ENCODE measurements at places on chromosomes 6 and 20.

- no peak for DNase-seq
Observed at GRCh38 chr6:142697001-142697335, 248.0 kb downstream of the HIVEP2 start.

DNA sequence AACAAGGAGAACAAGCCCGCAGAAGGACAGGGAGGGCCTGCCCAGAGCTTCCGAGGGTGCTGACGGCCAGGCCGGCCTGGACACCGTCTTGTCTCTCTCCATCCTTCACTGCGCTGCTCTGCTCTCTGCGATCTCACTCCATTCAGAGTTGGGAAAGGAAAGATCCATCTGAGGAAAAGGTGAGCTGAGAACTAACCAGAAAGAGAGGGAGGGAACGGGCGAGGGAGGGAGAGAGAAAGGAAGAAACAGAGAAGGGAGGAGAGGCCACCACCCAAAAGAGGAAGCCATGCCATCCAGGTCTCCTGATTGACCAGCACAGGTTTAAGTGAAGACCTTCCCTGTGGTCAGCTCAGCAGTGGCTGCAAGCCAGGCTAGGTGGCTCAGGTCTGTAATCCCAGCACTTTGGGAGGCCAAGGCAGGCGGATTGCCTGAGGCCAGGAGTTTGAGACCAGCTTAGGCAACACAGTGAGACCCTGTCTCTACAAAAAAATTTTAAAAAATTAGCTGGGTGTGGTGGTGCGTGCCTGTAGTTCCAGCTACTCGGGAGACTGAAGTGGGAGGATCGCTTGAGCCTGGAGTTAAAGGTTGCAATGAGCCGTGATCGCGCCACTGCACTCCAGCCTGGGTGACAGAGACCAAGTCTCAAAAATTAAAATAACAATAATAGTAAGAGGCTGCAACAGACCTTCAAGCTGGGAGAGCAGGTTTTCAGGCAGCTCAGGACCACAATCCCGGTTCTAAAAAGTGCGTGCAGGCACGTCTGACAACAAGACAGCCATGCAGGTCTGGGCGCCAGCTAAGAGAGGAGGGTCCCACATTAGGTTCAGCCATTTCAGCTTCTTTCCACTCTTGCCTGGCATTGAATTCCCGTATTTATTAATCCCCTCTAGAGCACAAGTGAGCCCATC, 34.2 kb upstream of the DLGAP4 start:
- DNase-seq, result no peak

DNA sequence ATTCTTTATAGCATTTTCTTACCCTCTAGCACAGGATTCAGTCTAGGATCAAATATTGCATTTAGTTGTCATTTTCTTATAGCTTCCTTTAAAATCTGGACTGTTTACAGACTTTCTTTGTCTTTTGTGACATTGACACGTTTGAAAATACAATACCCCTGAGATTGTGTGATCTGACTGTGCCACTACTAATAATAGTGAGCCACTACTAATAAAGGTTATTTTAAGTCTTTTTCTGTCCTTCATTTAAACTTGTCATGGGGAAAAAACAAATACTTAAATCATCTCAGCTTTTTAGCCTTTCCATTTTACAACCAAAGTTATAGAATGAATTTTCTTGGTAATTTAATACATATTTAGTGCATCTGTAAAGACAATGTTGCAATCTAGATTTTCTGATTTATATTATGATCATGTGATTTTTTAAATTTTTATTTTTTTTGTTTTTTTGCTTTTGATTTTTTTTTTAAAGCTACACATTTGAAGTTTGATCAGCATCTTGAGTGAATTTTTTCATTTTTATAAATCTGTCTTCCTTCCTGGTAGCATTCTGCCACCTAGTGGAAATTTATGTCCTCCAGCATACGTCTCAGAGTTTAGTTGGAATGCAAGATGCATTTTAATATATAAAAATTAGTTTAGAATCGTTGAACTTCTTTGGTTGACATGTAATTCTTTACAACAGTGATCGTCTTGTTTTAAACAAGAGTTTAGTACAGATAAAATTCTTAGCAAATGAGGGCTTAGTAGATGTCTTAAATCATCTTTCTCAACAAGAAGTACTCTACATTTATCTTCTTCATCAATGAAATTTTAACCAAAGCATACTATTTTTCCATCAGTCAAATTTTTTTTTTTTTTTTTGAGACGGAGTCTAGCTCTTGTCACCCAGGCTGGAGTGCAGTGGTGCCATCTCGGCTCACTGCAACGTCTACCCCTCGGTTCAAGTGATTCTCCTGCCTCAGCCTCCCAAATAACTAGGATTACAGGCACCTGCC, 119.4 kb downstream of the NCOA3 start:
- peak; percentile 37 for DNase-seq

- DNase-seq, result no peak
Observed at GRCh38 chr6:30113003-30113759, at the start of gene TRIM31. TRIM31 (minus strand) TSS chr6:30113090; CDS start chr6:30112805, 285 bp downstream.

GRCh38 chr6:142821164-142821716, 123.7 kb downstream of the HIVEP2 start:
- DNase-seq, result no peak

DNA sequence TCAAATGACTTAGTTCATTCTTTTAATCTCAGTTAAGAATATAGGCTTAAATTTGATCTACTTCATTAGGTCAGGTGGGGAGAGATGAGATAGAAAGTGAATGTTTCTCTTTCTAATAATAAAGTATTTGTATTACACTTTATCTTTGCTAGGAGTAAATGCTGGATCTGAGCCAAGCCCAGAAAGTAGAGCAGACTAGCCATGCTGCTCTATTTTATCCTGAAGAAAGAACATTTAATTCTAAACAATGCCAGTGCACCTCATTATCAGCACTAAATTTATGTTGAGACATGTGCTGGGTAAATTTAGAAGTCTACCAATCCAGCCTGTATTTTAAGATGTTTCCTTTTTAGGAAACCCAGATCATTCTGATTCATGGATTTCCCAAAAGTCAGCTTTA, 43.5 kb downstream of the AKIRIN2 start:
- DNase-seq, result no peak

DNA sequence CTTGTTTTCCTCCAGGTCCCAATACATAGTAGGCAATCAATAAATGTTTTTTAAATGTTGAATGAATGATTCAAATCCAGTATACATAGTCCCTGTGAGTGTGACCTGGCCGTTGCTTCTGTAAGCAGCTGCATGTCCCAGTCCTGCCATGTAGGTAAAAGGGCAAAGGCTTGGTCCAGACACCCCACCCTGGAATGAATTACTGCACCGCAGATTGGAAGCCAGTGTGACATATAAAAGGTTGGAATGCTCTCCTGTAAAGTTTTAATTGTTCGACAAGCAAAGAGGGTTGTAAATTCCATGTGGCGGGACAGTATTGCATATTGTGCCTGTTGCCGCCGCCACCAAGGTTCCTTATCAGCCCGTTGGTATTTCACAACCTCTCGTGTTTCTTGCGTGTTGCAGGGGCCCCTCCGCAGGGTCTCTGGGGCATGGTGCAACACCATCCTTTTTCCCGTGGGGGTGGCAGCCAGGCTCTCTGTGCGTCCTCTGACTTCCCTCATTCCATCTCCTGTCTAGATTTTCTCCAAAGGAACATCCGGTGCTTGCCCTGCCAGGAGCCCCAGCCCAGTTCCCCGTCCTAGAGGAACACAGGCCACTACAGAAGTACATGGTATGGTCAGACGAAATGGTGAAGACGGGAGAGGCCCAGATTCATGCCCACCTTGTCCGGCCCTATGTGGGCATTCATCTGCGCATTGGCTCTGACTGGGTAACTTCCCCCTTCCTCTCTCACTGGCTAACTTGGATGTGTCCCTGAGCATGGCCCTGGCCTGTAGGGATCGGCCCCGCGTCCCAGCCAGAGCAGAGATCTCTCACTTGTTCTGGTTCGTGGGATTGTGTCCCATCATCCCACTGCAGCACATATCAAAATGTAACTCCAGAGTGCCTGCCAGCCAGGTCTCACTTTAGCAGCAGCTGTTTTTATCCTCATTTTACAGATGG, 20.3 kb downstream of the POFUT1 start:
- DNase-seq, result no peak

- no peak for DNase-seq
Observed at GRCh38 chr6:124963831-124964763, 1.9 kb downstream of the RNF217 start.

GRCh38 chr6:99232056-99232455, 117.4 kb downstream of the FAXC start:
- DNase-seq, result no peak

GRCh38 chr6:63819831-63820230, 184.2 kb downstream of the PHF3 start:
- DNase-seq, result no peak

- DNase-seq, result no peak
Observed at GRCh38 chr6:106085692-106085983, 498 bp upstream of the PRDM1 start.

DNA sequence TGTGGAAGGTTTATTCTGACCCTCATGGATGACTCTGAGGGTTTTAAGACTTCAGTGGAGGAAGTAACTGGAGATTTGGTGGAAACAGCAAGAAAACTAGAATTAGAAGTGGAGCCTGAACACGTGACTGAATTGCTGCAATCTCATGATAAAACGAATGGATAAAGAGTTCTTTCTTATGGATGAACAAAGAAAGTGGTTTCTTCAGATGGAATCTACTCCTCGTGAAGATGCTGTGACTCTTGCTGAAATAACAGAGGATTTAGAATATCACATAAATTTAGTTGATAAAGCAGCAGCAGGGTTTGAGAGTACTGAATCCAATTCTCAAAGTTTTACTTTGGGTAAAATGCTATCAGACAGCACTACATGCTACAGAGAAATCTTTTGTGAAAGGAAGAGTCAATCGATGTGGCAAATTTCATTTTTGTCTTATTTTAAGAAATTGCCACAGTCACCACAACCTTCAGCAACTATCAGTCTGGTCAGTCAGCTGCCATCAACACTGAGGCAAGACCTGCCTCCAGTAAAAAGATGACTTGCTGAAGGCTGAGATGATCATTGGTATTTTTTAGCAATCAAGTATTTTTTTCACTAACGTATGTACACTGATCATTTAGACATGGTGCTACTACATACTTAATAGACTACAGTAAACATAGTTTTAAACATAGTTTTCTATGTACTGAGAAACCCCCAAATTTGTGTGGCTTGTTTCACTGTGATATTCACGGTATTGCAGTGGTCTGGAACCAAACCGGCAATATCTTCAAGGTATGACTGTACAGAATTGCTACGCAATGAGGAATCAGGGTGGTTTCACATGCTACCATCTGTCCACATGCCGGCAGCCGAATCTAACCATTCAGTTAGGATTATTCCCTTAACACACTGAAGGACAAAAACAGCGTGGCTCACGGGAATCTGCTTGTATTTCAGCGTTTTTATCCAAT, 149.0 kb downstream of the MYB start:
- DNase-seq, result no peak

DNA sequence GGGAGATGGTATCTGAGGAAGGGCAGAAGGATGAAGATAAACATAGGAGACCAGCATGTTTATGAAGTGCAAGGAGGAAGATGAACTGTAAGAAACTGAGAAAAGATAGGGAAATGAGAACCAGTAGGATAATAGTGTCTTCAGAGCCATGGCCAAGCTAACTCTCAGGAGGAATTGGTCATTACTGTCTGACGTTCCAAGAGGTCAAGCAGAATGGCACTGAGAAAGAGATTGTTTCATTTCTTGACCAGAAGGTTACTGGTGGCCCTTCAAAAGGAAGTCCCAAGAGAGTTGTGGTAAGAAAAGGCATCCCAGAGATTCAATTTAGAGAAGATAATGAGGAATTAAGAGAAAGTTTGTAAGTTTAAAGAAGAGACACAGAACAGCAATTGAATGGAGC, 47.5 kb downstream of the EYA4 start:
- DNase-seq, result no peak

DNA sequence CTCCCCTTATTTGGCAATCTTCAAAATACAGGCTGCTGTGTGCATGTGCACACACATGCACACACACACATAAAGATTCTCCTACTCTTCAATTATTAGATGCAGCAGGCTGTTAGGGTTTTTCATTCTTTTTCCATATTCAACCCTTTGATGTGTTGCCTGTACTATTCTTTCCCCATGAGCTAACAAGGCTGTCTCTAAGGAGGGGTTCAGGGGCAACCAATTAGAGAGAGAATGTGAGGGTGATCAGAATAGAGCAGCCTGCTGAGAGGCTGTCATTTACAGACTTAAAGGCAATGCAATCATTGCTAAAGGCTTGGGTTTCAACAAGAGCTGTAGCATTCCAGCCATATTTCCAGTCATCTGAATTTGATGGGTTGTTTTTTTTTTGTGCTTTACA, 467.4 kb upstream of the ID4 start:
- no peak for DNase-seq

DNA sequence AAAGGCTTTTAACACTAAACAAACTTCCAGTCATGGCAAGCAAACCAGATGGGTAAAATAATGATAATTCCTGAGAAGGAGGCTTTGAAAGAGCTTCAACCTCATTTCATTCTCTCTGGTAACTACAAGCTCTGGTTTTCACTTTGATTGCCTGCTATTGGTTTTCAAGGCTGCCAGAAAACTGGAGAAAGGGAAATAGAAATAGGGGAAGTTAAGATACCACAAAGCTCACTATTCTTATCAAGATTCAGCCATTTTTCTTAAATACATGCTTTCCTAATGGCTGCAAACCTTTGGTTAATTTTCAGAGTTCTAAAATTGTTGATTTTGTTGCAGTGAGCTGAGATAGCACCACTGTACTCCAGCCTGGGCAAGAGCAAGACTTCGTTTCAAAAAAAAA, 42.5 kb upstream of the NELFCD start:
- no peak for DNase-seq

DNA sequence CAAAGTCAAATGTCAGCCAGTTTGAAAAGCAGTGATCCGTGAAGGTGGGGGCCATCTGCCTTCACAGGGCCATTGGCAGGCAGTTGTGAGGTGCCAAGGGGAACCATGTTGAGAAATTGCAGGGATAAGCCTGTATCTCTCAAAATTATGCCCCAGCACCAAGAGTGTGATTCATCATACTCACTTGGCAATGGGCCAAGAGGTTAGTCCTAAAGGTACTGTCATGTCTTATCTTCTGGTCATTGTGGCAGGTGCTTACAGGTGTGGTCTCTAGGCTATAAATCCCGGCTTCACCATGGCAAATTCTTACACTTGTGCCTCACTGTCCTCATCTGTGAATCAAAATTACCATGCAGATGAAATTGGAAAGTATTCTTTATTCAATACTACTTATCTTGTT, 150.7 kb upstream of the LAMP5 start:
- no peak for DNase-seq

GRCh38 chr6:85195243-85195642, 254.6 kb upstream of the NT5E start:
- no peak for DNase-seq

- no peak for DNase-seq
Observed at GRCh38 chr6:111870051-111870741, 3.1 kb downstream of the FYN start.
